ENCODE measurements at places on chromosomes 6 and 20.

DNA sequence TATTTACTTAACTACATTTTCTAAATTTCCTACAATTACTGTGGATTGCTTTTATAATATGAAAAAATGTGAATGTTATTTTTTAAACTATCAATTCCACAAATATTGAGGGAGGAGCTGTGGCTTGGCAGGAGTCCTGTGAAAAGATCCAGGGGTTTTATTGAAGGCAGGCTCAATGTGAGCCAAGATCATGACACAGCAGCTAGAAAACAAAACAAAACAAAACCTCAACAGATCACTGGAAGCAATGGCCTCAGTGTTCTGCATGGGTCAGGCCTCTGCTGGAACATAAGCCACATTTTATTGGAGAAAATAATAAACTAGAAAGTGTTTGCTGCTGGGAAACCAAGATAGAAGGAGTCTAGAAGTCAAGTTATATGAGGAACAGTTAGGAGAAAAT, 19.4 kb upstream of the RCAN2 start:
- DNase-seq = no peak

DNA sequence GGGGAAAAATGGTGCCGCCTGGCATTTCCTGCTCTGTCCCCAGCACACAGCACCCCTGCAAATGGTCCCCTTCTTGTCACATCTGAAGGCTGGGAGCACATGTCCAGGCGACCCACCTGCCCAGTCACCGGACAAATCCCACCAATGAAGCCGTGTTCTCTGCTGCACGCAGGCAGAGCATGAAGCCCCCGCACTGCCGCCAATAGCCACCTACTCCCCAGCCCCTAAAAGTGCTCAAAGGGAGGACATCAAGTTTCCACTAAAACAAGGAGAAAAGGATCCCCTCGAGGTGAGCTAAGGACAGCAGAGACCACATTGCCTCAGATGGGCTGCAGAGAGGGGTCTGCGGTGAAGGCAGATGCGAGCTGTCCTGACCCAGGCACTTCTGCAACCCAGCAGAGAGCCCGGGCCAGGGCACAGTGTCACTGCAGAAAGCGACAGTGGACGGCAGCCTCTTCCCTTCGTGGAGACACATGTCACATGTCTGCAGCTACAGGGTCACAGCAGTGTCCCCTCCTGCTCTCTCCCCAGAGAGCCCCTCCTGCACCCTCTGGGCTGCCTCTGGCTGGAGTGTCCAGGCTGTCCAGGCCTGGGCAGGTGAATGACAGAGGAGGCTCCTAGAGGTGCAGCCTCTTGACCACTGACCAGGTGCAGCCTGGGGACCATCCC, 221.5 kb downstream of the PREX1 start:
- no peak for DNase-seq

DNA sequence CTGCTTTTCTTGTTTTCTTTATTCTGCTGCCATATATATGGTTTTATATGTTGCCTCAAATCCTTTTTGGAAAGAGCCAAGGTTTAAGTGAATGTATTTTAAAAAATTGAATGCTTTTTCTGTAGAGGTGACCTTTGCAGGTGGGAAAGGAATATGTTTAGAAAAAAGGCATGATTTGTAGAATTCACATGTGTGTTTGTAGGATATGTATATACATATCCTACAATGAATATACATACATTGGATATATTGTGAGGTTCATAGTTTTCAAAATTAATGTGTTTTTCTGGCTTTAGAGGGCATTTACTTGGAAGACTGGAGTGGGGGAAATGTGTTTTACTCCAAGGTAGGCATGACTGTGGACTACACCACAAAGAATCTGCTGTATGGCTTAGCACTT, 4.0 kb upstream of the EYA2 start:
- DNase-seq = no peak

DNA sequence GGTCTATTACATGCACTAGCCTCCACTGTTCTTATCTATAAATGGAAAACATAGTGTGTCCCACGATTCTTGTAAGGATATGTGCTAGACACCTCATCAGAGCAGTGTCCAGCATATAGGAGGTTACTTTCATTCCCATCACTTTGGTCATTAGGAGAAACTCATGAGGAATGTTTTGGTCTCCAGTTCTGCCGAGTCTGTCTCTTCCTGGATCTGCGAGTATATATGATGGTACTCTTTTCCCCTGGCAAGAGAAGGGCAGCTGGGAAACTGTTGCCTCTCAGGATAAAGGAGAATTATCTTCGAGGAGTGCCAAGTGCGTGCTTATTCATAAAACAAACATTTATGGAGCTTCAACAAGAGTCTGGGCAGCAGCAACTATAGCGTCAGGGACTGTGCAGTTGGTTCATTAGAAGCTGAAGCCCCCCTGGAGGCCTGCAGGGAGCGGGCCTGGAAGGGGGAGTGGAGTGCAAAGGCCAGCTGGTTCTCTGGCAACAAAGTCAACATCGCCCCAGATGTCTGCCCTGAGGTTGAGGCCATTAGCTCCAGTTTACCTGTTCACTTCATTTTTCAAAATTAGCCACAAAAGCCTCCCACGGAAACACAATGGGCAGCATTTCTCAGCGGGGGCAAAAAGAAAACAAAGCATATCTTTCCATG, 811.9 kb downstream of the MAFB start:
- DNase-seq = no peak

DNA sequence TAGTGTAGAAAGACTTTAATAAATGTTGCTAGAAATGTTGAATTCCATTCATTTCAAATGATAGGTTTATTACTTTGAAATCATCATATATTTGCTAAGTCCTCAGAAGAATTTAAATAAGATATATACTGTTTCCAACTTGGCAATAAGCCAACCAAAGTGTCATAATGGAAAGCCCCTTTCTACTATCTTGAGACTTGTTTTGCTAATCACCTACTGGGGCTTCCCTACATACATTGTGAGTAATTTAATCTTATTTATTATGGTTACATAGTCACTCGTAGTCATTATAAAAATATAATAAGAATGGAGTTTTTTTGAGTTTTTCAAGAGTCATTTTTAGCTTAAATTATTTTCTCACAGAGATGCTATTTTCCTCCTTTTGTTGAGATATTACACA, 20.7 kb downstream of the COL19A1 start:
- DNase-seq = no peak

DNA sequence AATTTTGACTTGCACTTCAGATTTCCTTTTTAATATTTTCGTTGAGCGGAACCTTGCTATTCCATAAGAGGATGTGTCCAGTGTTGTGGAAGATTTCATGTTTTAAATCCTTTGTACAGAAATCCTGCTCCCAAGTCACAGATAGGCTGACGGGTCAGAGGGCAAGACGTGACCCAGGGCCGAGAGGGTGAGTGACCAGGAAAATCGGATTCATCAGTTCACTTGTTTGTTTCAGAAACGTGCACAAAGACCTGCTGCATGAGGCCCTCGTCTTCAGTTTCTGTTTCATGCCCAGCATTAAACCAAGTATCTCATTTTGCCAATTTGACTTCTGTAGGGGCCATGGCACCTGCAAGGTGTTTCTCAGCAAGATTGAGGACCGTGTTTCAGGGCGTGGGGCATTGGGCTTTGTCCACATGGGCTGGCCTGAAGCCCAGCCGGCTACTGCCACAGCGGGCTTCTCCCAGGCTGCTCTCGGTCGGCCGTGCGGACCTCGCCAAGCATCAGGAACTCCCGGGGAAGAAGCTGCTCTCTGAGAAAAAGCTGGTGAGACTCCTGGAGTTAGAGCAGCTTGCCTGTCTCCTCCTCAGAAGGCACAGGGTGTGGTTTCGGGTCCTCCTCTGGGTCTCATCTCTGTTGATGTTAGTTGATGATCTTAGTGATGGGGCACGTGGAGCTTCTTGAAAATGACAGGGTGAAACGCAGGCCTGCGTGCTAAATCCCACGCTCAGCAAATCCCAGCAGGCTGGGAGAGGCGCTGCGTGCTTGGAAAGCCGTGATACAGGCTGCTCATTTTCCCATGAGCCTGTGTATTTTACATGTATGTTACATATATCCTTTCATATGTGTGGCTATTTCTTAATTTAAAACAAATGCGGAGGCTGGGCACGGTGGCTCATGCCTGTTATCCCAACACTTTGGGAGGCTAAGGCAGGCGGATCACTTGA, 10.5 kb downstream of the MTG2 start:
- DNase-seq = no peak

- DNase-seq = no peak
These were observed 243.0 kb downstream of the BMP2 start for GRCh38 chr20:7010527-7010926.

- no peak for DNase-seq
These were observed 60.8 kb downstream of the WDR27 start for GRCh38 chr6:169640983-169641382.

GRCh38 chr6:155143029-155143577, 120.7 kb upstream of the CLDN20 start:
- no peak for DNase-seq

DNA sequence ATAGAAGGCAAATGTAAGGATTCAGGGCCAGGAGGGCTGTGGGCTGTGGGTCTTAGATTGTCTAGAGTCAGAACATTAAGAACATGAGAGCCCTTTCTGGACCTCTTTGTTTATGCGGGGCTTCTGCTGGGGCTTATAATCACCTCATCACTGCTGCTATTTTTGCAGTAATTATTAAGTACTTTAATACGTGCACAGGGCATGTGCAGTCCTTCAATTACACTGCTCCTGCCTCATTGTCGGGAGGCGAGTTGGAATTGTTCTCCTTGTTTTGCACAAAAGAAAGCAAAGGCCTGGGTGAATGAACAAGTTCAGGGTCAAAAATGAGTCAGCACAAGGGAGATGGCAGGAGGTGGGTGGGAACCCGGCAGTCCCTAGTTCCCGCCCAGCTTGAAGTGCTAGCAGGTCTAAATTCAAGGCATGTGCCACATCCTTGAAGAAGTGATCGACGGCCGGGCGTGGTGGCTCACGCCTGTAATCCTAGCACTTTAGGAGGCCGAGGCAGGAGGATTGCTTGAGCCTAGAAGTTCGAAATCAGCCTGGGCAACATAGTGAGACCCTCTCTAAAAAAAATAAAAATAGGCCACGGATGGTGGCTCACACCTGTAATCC, 34.4 kb upstream of the PTPN1 start:
- no peak for DNase-seq

GRCh38 chr20:21166801-21167200, 40.9 kb downstream of the KIZ start:
- DNase-seq = no peak

GRCh38 chr20:49420292-49420691, 62.2 kb downstream of the KCNB1 start:
- no peak for DNase-seq

GRCh38 chr20:35385733-35386132, 26.0 kb downstream of the UQCC1 start:
- no peak for DNase-seq

DNA sequence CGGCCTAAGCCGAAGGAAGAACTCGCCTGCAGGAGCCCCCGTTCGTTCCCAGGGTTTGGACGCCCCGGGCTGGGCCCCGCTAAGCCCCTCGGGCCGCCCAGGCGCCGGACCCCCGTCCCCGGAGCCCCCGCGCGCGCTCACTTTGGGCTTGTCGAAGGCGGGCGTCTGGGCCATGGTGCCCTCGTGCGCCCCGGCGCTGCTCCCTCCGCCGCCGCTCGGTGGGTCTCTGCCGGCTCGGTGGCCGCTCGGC, 140 bp downstream of the ADA start:
- DNase-seq = no peak

DNA sequence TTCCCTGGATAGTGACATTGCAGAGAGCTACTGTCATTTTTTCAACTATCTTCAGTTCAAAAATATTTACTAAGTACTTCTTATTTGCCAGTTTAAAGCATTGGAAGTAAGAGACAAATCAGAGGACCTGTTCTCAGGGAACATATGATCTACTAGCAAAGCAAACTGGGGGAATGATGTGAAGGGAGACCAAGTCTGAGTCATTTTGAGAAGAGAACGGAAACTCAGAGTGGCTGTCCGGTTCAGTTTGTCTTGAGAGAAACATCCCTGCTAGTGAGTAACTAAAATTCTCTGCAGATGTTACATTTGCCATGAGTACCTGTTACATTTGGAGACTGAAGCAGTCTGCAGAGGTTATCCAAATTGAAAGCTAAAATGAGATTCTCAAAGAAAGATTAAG, 118.3 kb downstream of the KCNQ5 start:
- DNase-seq = no peak

- DNase-seq = no peak
These were observed 18.5 kb downstream of the DACT2 start for GRCh38 chr6:168300975-168301647.

DNA sequence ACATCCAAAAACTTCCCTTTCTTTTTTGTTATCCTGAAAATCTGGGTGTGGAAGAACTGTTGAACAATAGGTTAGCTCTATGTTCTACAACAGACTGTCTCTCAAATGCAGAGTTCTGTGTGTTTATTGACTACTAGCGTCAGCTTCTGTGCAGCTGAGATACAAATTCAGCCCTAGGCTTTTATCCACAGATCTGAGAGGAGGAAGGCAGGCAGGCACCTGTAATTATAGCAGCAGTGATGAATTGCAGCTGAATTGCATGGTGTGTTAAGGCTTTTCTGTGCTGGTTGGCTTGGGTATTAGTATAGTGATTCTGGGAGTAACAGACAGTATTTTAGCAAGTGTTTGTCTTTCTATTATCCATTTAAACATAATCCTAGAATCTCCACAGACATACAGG, 24.4 kb downstream of the GRIK2 start:
- DNase-seq = no peak

GRCh38 chr6:43396408-43397149, 27.1 kb upstream of the ZNF318 start:
- DNase-seq = no peak
